ENCODE measurements at places on chromosomes 4 and X.

- no peak for DNase-seq
Observed at GRCh38 chrX:85112293-85112692, 108.6 kb downstream of the APOOL start.

DNA sequence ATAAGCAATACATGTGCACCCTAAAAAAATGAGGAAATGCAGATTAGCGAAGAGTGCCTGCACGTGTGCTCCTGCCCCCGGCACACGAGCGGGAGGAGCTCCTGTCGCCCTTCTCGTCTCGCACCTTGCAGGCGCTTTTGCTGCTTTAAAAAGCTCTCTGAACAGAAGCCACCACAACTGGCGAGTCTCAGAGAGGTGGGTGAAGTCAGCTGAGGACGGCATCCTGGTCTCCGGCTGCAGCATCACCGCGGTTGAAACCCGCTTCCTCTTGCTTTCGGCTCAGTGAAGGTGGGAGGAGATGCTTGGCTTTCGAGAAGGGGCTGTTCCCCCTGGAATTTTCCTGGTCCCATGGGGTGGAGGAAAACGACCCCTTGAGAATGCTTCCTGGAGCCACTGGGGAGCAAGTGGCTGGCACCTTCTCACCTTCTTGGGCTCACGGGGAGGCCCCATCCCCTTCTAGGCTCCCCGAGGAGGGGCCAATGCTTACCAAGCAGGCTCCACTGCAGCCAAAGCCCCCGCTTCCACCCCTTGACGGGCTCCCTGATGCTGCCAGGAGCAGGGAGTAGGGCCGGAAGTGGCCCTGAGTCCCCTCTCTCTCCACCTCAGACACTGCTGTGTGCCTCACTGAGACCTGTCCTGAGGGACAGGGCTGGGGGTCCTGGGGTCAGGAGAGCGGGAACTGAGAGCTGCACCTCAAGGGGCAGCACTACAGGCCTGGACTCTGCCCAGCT lies 29.2 kb upstream of the MXD4 start:
- DNase-seq, result no peak

GRCh38 chrX:54826598-54826997 lies 19.1 kb downstream of the MAGED2 start:
- DNase-seq, result no peak

DNA sequence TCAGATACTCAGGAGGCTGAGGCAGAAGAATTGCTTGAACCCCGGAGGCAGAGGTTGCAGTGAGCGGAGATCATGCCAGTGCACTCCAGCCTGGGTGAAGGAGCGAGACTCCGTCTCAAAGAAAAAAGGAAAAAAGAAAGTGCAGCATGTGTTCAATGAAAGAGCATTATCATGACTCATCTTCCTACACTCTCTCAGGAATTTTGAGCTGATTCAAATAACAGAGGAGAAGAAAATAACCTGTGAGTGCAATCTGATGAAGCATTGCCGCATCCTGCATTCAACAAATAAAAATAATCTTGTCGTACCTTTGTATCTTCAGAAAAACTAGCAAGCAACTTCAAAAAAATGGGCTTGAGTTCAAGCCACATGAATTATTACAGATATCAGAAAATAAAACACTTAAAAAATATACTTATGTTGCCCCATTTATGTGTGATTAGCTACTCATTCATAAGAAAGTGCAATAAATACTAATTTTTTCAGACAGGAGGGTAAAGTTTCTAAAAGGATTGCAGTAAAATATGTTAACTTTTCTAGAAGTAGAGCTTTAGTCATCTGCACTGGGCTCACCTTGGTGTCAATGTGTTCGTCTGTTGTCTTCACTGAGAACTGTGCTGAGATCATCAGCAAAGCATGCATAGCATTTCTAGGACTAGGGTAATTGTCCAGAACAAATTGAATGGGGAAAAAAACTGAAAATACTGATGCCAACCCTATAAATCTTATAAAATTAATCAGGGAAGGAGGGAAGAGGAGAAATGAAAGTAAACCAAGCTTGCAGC lies 90.4 kb upstream of the VCX3B start:
- DNase-seq, result peak; percentile 0

GRCh38 chrX:124518885-124519284 lies 172.5 kb downstream of the SH2D1A start:
- no peak for DNase-seq

DNA sequence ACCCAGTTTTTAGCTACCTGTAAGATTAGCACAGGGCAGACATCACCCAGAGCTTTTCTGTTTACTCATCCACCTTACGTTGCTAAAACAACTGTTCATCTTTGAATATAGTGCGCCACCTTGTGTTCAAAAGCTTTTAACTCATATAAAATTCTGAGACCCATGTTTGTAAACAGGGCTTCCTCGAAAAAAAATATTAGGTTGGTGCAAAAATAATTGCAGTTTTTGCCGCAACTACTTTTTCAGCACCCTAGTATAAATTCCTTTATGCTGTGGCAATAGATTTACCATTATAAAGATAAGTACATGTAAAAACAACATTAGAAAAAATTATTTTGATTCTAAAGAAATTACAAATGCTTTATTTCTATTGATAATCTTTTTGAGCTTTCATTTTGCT lies 147.9 kb downstream of the LRBA start:
- DNase-seq, result peak; percentile 83

- no peak for DNase-seq
Observed at GRCh38 chr4:110795971-110796370, 173.1 kb upstream of the PITX2 start.

- DNase-seq, result no peak
Observed at GRCh38 chr4:40953283-40954087, 203.7 kb downstream of the NSUN7 start.

DNA sequence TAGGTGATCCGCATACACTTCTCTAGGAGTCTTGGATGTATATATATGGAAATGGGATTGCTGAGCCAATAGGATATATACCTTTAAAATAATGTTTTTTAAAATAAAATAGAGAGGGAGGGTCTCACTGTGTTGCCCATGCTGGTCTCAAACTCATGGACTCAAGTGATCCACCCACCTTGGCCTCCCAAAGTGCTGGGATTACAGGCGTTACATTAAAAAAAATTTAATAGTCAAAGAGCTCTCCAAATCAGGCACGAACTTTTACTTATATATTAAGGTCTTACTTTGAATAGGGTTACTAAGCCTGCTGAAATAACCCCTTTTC lies 109.0 kb downstream of the GNL3L start:
- no peak for DNase-seq

- no peak for DNase-seq
Observed at GRCh38 chrX:39253551-39253950, 452.3 kb downstream of the MID1IP1 start.

- DNase-seq, result no peak
Observed at GRCh38 chrX:105063743-105064142, 156.8 kb downstream of the TEX13A start.

DNA sequence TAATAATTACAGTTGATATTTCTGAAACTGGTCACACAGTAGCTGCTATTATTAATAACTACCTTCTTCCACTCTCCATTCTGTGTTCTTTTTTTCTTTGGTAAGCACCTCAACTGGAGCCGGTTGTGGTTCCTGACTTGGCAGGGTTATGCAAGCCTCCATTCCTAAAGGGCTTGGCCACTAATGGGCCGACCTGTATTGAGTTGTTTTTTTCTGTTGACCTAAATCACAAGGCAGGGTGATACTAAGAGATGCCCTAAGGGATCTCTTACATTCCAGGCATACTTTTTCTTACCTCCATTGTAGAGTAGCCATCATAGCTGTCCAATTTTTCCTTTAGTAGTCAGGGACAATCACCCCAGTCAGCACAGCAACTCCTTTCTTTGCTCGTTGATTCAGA lies 1295.8 kb upstream of the ADGRL3 start:
- DNase-seq, result no peak

DNA sequence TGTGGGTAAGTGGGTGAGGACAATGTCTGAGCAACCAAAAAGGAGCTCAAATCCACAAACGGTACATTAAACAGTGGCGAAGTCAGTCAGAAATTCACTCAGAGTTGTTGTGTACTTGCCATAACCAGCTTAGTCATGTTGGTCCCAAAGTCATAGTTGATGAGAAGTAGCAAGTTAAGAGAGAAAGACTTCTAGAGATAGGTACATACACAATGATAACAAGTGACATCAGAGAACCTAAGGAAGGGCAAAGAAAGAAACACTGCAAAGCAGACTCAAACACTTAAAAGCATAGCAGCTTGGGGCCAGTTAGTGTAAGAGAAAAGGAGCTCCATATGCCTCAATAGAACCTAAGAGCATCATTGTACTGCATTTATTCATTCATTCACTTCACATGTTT lies 30.2 kb downstream of the DYNLT3 start:
- DNase-seq, result no peak

- DNase-seq, result peak; percentile 7
Observed at GRCh38 chrX:65697915-65698796, 30.7 kb downstream of the MSN start.

DNA sequence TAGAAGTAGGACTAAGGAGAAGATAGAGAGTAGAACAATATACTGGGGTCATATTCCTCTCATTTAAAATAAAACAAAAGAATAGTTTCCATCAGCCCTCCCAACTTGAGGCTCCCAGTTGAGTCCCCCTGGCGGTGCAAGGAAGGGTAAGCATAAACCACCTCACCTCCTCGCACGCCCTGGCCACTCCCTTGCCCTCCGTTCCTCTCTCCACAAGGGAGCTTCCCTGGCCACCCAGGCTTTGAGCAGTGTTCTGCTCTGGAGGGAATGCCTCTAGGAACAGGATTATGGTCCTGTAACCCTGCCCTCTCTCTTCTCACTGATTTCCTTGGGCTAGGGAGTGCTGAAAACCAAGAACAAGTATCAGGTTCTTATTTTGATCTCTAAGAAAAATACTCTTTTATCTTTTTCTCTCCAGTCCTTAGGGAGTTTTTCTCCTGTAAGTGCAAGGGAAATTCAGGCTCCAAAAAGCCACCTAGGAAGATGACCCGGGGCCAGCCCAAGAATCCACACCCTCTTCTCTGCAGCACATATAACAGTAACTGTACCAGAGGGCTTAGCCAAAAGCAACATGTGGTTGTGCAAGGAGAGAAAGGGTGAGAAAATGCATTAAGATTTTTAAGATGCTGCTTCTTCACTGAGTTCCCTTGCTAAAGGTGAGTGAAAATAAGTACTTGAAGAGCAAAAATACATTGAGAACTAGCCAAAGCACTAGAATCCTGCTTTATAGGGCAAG lies 69.9 kb downstream of the USP38 start:
- DNase-seq, result no peak

- no peak for DNase-seq
Observed at GRCh38 chrX:70720721-70721120, 187.8 kb downstream of the TEX11 start.

- no peak for DNase-seq
Observed at GRCh38 chr4:120009731-120010130, 56.9 kb downstream of the MAD2L1 start.

- no peak for DNase-seq
Observed at GRCh38 chr4:187666697-187667494, 328.7 kb upstream of the ZFP42 start.

DNA sequence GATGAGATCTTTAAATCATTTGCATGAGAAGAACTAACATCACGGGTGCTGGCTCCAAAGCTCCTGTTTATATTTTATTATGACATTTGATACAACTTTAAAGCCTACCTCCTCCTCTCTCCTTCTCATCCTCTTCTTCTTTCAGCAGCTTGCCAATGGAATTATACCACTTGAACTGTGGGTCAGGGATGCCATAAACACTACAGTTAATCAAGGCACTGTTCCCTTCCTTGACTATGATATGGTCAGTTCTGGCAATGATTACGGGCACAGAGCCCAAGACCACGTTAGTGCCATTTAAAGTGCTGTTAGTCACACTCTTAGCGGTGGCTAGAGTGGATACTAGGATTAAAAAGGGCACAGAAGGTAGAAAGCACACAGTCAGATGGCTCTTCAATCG lies 20.7 kb downstream of the MFAP3L start:
- no peak for DNase-seq

GRCh38 chr4:109156356-109156755 lies 146.1 kb downstream of the COL25A1 start:
- DNase-seq, result no peak

- peak; percentile 26 for DNase-seq
Observed at GRCh38 chrX:45766981-45767501, 566.4 kb upstream of the DIPK2B start.

- no peak for DNase-seq
Observed at GRCh38 chrX:920234-920799, 289.7 kb downstream of the SHOX start.

DNA sequence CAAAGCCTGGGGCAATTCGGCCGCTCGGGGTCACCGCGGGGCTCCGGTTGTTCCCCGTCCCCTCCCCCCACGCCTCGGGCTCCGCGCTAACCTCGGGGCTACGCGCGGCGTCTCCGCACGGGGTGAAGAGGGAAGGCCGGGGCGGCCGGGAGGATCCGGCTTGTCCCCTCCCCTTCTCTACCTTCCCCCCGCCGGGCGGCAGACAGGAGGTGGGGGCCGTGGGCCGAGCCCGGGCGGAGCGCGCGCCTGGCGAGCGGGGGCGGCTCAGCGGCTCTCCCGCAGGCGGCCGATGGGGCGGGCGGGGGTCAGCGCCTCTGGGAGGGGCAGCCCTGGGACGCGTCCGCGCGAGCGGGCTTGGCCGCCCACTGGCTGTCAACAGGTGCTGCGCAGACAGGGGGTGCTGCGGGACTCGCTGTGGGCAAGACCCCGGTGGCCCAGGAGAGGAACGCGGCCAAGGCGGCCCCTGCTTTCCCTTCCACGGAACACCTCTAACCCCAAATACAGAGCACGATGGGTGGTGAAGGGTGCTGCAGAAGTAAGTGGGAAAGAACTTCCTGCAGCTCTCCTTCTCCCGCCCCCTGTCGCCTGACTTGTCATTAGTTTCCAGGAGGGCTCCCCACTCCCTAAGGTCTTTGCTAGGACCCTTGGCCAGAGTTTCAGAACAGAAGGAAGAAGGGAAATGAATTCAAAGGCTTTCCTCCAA lies at the start of gene PDGFC:
Gene PDGFC (minus strand): TSS at position 124 of the 703 bp plus-strand sequence. CDS start 896 bp downstream, outside the sequence.
- DNase-seq, result no peak

DNA sequence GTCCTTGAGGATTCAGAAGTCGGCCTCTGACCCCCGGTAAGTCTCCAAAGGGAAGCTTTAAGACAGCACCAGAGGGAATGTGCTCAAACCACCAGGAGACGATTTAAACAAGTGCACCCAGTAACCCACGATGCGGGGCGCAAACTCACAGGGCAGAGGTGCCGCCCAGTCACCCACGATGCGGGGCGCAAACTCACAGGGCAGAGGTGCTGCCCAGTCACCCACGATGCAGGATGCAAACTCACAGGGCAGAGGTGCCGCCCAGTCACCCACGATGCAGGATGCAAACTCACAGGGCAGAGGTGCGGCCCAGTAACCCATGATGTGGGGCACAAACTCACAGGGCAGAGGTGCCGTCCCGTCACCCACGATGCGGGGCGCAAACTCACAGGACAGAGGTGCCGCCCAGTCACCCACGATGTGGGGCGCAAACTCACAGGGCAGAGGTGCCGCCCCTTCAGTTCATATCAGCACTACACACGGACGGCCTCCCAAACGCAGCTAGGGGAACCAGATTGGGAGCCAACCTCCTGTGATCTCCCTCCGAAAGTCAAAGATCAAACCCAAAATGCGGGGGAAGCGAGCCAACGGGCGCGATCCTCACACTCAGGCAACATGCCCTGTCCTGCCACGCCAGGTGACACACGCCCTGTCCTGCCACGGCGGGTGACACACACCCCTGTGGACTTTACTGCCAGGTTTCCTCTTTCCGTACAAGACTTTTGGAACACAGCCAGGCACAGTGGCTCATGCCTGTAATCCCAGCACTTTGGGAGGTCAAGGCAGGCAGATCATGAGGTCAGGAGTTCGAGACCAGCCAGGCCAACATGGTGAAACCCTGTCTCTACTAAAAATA lies 11.3 kb downstream of the PPP2R3B start:
- no peak for DNase-seq

- DNase-seq, result no peak
Observed at GRCh38 chr4:152421576-152421975, 114.3 kb downstream of the FBXW7 start.

- no peak for DNase-seq
Observed at GRCh38 chr4:143148521-143148920, 36.2 kb upstream of the USP38 start.

All from kidney glomerular epithelial cell (primary cell).